ENCODE measurements at places on chromosomes 13 and 19.

DNA sequence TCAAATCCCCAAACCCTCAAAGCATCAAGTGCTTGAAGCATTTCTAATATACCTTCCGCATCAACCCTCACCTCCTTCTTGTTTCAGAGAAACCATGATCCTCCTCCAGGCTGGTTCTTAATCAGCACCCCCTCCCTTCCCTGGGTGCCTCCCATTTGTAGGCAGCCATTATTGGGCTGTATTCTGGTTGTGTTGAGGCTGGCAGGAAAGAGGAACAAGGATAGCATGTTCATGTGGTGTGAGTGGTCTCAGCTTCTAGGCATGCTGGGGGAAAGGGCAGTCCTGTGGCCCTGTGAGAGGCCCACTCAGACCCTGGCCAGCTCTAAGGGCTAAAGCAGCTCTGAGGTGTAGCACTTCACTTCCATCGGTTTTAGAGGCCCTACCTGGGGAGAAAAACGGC, 18.9 kb upstream of the TRIM13 start:
- peak; percentile 47 for DNase-seq

- DNase-seq = no peak
These were observed 20.4 kb downstream of the PRR36 start for GRCh38 chr19:7853770-7854128.

DNA sequence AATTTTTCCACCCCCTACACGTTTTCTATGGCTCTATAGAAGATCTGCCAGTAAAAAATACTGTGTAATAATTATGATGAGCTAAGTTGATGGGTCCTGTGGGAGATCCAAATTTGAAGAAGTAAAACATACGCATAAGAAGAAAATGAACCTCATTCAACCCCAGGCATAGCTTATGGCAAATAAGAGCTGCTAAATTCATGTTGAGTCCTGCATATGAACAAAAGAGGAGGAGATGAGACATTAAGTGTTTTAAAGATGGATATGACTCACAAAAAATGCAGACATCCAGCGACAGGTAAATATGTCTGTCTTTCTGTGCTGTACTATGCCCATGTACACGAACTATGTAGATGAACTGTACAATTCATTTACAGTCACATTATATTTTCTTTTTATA, 101.9 kb downstream of the LIG4 start:
- DNase-seq = no peak

DNA sequence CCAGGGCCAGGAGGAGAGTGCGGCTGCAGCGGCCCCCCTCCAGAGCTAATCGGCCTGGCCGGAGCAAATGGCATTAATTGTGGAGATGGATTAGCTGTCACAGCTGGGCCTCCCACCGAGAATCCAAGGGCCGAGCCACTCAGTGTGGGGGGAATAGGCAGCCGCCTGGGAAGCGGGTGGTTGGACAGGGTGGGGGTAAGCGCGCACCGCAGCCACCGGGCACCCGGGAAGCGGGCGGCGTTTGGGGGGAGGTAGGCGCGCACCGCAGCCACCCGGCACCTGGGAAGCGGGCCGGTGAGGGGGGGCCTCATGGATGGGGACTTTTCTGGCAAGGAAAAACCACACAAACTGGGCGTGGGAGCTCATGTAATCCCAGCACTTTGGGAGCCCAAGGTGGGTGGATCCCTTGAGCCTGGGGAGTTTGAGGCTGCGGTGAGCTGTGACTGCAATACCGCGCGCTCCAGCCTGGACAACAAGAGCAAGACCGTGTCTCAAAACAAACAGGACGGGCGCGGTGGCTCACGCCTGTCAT, 9.7 kb downstream of the R3HDM4 start:
- DNase-seq = no peak

DNA sequence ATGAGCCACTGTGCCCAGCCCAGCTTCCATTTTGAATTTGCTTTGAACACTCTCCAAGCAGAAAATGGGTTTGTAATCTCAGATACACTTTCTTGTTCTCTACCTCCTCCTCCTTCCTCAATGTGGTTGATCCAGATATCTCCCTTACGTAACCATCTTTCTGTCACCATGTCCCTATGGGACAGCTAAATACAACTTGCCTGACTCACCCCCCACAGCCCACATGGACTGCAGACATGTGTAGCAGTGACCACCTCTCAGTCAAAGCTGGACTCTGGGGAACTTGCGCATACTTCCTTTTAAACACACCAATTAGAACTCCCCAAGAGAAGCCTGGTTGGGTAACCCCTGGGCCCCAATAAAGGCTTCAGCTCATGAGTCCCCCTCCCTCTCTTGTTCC, 10.8 kb upstream of the ZNF799 start:
- no peak for DNase-seq

- no peak for DNase-seq
These were observed 19.4 kb upstream of the GSX1 start for GRCh38 chr13:27772651-27773425.

DNA sequence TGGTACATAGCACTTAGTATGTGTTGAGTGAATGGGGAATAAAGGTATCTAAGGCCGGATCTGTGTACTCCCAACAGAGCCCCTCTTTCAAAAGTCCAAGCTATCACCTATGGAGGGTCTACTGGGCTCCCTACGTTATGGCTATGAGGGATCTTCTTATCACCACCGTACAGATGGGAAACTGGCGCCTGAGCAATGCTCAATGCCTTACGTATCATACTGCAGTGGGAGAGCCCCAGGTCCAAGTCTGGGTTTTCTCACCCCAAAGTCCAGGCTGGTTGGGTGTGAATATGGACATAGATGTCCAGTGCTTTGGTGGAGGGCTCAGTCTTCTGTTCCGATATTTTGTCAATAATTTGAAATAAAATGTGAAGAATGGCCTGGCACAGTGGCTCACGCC, 13.1 kb upstream of the GGACT start:
- no peak for DNase-seq

DNA sequence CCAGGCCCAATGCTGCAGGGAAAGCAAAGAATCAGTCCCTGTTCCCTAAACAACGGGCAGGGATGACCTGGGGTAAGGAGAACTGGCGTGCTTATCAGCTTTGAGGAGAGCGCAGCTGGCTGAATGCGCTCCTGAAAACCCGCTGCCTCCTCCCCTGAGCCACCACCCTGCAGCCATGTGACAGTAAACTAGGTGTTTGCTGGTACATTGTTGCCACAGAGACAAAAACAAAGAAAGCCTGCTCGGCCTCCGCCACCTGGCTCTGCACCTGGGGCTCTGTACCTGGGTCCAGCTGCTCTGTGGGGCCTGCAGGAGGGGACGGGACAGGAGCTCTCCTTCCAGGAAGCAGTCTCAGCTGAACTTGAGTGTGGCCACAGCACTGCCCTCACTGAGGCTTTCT, 21.8 kb downstream of the MCF2L start:
- DNase-seq = no peak

DNA sequence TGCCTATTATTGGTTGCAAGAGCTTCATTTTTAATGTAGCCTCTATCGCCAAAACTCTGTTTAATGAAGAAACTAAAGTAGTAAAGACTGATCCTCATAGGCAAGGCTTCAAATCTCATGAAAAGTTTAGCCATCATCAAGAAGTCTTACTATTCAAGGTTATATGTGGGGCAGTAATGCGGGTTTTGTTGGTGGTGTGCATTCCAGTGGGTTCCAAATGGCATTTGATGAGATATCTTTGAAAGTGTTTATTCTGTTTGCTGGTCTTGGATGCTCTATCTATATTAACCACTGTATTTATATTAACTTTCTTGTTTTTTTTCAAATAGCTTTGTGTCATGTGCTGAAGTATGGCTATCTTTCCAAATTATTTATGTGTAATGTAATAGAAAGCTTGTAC, 72.2 kb downstream of the SERTM1 start:
- DNase-seq = no peak

- no peak for DNase-seq
These were observed 6.7 kb upstream of the PLIN4 start for GRCh38 chr19:4524808-4525562.

GRCh38 chr13:50923272-50923671, 13.7 kb downstream of the RNASEH2B start:
- DNase-seq = no peak

DNA sequence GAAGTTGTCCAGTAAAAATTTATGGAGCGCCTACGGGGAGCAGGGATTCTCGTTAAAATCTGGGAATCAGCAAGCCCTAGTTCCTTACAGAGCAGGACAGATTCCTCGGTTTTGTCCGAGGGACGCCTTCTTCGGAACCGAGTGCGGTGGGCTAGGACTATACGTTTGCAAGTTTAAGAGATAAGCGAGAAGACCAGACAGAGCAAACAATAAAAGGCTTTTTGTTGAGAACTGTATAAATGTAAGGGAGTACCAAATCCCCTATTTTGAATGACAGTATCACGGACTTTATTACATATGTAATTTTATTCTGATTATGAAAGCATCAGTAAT, 971 bp upstream of the ANKRD10 start:
- DNase-seq = no peak

- peak; percentile 51 for DNase-seq
These were observed 9.7 kb upstream of the USE1 start for GRCh38 chr19:17205237-17206140.

DNA sequence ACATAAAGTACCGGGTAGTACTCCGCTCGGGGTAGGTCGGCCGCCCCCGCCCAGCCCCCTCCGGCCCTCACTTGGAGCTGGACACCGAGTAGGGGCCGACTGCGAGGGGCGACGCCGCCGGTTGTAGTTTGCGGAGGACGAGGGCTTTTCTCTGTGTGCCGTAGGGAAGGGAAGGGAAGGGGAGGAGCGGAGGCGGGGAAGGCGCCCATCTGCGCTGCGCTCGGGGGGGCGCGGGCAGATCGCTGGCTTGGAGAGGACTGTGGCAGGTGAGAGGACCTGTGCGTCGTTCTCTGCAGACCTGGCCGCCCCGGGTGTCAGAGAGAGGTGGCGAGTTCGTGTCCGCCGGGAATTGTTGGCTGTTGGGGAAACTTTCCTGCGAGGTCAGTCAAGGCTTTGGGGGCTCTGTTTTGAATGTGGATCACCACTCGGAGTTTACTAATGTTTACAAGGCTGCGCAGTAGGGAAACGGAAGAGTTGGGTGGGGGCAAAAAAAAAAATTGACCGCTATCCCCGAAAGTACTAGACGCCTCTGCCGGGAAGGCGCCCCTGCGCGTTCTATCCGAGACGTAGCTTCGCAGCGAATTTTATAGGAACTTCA, 1.4 kb downstream of the ING1 start:
- DNase-seq = peak; percentile 60

GRCh38 chr19:7442423-7442822, 46.4 kb downstream of the PEX11G start:
- DNase-seq = no peak

DNA sequence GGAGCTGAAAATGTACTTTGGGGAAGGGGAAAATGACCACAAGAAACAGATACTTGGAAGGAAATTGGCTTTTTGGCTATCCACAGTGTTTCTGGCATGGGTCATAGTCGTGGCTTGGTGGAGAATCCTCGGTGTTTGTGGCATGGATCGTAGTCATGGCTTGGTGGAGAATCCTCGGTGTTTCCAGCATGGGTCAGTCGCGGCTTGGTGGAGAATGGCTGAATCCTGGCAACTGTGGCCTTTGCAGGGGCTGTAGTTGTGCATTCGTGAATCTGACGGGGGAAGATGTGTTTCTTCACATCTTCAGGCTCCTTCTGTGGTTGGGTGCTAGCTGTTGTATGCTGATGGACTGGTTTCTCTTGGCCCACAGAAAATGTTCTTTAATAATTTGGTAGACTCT, 61.7 kb upstream of the MCF2L start:
- DNase-seq = no peak

DNA sequence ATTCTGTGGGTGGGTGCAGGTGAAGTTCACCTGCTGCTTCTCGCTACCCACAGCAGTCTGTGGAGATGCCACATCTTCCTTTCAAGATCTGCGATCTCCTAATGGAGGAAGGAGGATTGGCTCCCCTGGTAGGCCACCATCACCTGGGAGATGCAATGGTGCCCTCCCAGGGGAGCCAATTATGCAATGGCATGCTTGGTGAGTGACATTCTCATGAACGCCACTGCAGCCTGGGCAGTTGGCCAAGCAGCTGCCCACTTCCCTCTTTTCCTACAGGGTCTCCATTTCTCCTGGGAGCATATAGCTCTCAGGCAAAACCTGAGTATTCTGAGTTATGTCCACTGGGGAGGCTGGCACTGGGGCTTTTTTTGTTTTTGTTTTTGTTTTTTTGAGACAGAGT, 83.5 kb upstream of the KCTD15 start:
- DNase-seq = peak; percentile 4

GRCh38 chr13:94829837-94830365, 117.6 kb upstream of the SOX21 start:
- no peak for DNase-seq

GRCh38 chr19:33552191-33552927, 30.8 kb upstream of the PEPD start:
- DNase-seq = no peak

DNA sequence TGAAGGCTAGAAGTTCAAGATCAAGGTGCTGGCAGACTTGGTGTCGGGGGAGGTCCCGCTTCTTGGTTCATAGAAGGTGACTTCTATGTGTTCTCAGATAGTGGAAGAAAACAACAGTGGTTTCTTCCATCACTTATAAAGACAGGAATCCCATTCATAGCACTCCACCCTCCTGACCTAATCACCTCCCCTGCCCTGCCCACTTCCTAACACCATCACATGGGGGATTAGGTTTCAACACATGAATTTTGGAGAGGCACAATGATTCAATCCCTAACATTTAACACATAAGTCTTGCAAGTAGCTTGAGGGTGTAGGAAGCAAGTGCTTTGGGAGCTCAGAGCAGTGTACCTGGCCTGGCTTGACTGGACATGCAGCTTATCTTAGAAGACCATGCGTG, 142.8 kb upstream of the TSHZ3 start:
- DNase-seq = no peak

- DNase-seq = no peak
These were observed 119.5 kb upstream of the MCF2L start for GRCh38 chr13:112849500-112849899.

DNA sequence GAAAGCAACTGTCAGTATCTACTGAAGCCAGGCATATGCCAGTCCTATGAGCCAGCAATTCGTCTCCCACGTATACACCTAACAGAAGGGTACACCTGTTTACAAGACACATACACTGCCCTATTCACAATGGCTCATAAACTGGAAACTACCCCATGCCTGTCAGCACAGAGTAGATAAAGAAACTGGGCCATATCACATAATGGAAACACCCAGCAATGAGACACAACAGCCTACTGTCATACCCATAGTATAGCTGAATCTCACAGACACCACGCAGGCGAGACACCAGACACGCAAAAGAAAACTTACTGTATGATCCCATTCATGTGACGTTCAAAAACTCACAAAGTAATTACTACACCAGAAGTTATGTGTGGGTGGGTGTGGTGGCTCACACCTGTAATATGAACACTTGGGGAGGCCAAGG, 15.7 kb downstream of the NOSIP start:
- no peak for DNase-seq

DNA sequence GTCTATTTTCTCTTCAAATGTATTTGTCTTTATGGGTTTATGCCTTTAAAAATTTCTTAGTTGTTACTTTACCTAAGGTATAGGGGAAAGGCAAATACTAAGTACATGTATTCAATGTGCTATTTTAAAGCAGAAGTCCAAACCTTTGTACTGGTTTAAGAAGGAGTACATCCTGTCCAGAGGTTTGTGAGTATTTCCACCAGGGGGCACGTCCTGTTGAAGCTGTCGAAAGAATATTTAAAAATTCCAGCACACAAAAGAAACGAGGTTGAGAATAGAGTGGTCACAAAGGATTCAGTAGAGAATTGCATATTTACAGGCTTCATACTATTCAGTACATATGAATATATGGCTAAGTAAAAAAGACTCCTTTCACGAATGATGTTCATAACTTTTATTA, 59.8 kb downstream of the URI1 start:
- DNase-seq = no peak
